Astrocyte (in vitro differentiated cells and primary cell): ENCODE measurements at places on chromosomes 11 and 22. TPM values are rescaled to one million over a fixed set of nuclear protein-coding genes. Genes with fewer than 3 reads are reported as not detected.

CADM1 gene
- 414 and 491 TPM in 2 replicates for total RNA-seq

CDC42BPG gene
- total RNA-seq = 2.0 and 4.6 TPM in 2 replicates

DNA sequence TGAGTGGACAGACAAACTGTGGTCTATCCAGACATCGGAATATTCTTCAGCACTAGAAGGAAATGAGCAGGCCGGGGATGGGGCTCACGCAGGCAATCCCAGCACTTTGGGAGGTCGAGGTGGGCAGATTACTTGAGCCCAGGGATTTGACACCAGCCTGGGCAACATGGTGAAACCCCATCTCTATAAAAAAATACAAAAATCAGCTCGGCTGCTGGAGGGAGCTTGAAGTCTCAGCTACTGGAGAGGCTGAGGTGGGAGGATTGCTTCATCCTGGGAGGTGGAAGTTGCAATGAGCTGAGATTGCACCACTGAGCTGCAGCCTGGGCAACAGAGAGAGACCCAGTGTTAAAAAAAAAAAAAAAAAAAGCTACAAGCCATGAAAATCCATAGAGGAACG, 8.0 kb upstream of the CTSD start:
- peak; percentile 38 for DNase-seq

DNA sequence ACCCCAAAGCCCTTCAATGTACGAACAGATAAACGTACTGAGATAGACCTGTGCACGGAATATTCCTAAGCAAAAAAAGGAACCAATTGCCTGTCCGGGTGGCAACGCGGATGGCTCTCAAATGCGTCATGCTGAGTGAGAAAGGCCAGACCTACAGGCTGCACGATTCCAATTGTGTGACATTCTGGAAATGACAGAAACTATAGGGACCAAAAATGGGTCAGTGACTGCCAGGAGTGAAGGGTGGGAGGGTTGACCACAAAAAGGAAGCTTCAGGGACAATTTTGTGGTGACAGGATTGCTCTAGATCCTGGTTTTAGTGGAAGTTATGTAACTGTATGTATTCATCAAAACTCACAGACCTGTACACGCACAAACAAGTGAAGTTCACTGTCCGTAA, 24.0 kb upstream of the SYT8 start:
- DNase-seq = no peak

- DNase-seq = peak; percentile 74
These were observed 136.4 kb downstream of the CCDC81 start for GRCh38 chr11:86511086-86511551.

- no peak for DNase-seq
These were observed 24.5 kb upstream of the MMP8 start for GRCh38 chr11:102749101-102749722.

- peak; percentile 77 for DNase-seq
These were observed at the start of gene SERPINH1 for GRCh38 chr11:75562048-75562835. SERPINH1 (plus strand) TSS chr11:75562253; CDS start chr11:75566350, 4,097 bp downstream.
